ENCODE measurements at places on chromosomes 7 and 10.
A peak's percentile ranks its signal among the peaks of the same experiment; 100 is the strongest.

GRCh38 chr7:95199779-95200558 lies 124.4 kb downstream of the PON1 start:
- DNase-seq, result peak; percentile 69

DNA sequence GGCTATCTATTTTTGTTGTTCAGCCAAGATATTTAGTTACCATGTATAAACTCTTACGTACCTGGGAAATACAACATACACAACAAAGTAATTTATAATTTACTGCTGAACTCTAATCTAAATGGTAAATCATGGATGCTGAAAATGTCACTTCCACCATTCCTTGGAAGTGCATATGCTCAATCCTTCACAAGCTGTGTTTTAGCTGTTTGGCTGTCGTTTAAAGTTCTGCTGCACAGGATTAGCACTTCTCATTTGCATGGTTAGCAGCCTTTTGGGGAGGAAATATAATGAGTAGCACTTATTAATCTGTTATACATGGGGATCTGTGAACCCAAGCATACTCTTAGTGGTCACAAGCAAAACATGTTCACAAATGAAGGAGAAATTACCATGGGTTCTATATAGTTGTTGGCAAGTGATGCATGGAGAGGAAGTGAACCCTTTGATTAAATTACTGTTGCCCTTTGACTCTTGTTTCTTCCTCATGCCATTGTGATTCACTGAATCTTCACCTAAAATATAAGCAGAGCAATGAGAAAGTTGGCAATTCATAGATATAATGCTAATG lies 18.5 kb downstream of the PIK3CG start:
- DNase-seq, result no peak

DNA sequence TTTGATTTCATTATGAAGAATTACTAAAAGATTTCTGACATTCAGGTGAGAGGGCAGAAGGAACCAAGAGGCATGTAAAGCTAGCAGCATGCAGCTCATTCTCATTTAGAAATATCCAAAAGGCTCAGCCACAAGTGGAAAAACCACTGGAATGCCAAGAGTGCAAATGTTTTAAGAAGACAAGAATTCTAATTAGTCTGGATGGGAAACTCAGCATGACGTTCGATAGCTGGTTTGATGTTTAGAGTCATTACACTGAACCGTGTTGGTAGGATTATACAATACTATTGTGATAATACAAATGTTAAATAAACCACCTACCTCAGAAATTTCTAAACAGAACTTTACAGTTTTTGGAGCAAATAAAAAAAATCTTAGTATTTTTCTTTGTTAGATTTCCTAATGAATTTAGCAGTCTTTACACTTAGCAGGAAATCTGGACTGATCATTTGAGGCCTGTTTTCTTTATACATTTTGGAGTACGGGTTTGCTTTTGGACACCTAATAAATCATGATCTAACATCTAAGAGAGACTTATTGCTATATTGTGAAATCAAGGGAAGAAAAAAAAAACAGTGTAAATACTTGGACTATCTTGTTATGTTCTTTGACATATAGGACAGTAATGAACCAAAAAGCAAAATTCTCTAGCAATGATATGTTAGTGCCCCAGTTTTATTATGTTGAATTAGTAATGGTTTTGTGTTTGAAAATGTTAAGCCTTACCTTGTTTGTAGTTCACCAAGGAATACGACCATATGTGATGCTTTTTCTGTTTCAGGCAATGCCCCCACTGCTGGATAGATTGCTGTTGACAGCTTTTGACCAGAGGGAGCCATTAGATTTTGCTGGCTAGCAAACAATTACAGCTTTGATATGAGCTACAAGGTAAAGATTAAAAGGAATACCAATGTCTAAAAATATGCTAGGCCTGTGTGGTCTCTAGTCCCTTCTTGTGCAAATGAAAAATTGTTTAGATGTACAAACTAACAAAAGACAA lies 354.1 kb upstream of the SEMA3A start:
- DNase-seq, result no peak

DNA sequence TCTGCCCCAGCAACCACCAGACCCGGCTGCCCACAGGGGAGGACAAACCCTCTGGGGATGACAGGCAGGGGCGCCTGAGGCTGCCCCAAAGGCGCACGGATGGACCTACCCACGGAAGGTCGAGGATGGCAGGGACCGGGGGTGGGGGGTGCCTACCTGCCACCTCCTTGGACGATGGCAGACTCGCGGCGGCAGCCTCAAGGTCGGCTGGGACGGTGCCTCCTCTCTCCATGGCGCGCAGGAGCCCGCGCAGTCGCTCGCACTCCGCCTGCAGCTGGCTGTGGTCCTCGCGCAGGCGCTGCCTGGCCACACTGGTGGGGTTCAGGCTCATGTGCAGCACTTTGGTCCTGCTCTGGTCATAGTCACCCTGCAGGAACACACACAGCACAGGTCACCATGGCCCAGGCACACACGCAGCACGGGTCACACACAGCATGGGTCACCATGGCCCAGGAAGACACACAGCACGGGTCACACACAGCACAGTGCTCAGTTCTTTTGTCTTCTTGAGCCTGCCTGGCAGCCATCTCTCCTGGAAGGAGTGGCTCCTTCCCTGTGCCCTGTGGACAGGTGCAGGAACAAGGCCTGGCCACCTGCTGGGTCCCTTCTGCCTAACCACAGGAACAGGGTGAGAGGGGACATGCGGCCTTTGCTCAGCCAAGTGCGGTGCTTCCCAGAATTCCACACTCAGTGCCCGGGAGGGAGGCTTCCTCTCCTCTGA lies 266.6 kb downstream of the ELFN1 start:
- no peak for DNase-seq

GRCh38 chr10:61742812-61743211 lies 80.1 kb downstream of the CABCOCO1 start:
- no peak for DNase-seq

GRCh38 chr7:33849971-33850559 lies 55.3 kb upstream of the BMPER start:
- DNase-seq, result no peak

- DNase-seq, result no peak
Observed at GRCh38 chr7:141352955-141353354, 198.3 kb upstream of the AGK start.

DNA sequence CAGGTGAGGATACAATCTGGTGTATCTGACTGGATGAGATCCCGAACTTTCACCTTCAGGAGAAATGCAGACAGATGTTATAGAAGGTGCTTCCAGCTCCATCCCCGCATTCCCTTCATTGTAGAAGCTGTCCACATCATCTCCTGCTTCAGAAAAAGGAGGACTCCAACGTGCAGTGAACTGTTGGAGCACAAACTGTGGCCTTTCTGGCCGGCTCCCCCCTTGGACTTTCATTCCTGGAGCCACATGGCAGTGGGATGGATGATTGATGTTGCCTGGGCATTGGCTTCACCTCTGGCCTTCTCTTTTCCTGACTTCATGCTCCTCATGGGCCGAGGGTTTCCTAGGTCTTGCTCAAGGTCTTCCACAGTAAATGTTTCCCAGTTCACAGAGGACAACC lies 29.6 kb upstream of the ZNF273 start:
- no peak for DNase-seq

- DNase-seq, result no peak
Observed at GRCh38 chr10:3354174-3354900, 181.8 kb upstream of the PITRM1 start.

DNA sequence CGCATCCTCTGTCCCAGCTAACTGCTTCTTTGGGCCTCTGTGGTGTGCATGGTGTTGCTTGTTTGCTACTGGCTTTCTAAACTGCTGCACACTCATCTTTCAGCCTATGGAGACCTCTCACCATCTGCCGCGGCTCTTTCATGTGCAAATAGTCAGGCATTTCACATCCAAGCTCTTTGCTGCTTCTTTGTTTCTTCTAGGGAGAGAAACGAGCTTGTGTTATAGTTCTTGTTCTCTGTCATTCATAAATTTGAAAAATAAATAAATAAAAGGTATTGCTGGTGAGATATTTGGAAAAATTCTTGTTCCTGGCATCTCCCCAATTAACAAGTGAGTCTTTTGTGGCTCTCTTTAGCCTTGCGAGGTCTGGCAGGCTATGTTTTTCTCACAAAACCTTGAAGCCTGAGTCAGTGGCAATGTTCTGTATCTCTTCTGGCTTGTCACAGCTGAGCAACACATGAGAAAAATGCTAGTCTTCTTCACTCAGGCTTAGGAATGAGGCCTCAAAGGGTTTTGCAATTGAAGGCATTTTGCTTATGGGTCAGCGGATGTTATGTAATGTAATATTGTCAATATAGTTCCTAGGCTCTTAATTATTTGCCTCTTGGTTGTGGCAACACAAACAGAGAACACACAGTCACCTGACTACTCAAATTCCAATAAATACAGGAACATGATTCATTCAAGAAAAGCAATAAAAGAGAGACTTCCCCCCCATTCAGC lies 274.0 kb downstream of the FRMD4A start:
- no peak for DNase-seq

- DNase-seq, result peak; percentile 53
Observed at GRCh38 chr7:95511716-95512260, 26.0 kb downstream of the ASB4 start.

DNA sequence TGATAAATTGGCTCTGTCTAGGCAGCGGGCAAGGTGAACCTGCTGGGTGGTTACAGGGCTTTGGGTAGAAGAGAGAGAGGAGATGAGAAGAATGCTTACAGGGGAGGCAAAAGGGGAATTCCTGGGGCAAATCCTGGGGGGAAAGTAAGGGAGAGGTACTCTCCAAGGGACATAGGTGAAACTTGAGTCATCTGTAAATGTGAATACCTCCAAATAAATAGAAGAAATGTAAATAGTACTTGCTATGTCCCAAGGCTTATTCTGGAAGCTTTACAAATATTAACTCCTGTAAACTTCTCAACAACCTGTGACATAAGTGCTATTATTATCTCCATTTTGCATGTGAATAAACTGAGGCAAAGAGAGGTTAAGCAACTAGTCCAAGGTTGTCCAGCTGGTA lies 57.7 kb upstream of the CDK13 start:
- no peak for DNase-seq

- DNase-seq, result no peak
Observed at GRCh38 chr7:27697861-27698430, 35.3 kb upstream of the HIBADH start.

GRCh38 chr7:54960517-54960916 lies 58.3 kb upstream of the EGFR start:
- no peak for DNase-seq

GRCh38 chr7:29599026-29599425 lies 35.4 kb downstream of the PRR15 start:
- DNase-seq, result no peak

- DNase-seq, result no peak
Observed at GRCh38 chr7:9891056-9891455, 1082.6 kb upstream of the PHF14 start.

DNA sequence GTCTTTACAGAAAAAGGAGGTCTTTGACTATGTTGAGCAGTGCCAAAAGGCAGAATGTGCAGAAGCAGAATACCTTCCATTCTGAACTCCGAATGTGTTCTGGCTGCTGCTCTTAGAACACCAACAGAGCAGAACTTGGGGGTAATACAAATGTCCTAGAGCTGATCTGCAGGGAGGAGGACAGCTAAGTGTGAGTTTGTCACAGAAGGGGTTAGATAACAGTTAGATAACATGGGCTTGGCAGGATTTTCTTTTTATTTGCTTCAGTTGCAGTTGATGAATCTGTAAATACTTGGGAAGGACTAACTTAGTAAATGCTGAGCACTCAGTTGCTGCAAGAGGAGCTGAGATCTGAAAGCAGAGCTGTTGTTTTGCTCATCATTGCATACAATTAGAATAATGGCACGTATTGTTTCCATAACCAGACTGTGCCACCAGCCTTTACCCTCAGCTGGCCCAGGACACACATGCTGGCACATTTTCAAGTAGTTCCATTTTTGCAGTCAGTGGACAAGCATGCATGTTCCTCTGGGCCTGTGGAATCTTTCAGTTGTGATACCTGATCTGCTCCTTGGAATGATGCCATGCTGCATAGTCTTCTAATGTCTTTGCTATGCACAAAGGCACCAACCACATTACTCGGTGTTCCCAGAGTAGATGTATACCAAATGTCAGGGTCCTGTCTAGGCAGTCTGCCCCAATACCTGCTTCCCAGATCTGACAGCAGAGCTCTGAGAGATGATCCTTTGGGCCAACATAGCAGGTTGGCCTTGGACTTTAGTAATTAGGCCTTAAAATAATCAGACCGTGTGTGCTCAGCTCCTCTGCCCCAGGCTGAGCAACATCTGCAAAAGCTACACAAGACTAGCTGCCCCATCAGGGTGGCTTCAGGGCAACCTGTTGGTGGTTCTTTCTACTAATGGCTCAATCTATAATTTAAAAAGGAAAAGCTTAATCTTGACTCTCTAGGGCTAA lies 55.7 kb downstream of the GSDME start:
- DNase-seq, result no peak

GRCh38 chr7:25849500-25850184 lies 302.4 kb upstream of the NFE2L3 start:
- no peak for DNase-seq

DNA sequence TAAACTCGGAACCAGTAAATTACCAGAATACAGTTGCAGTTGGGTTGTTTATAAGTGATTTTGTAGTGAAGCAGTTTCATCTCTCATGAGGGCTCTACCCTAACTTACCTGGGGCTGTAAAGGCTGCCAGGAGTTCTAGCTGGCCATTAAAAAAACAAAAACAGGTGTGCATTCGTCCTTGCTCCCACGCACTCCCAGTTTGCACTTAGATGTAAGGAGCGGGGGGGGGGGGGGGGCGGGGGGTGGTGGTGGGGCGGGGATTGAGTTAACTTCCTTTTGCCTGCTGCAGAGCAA lies 2.3 kb upstream of the PFKFB3 start:
- no peak for DNase-seq

- DNase-seq, result no peak
Observed at GRCh38 chr10:2469802-2470201, 597.5 kb upstream of the PFKP start.

DNA sequence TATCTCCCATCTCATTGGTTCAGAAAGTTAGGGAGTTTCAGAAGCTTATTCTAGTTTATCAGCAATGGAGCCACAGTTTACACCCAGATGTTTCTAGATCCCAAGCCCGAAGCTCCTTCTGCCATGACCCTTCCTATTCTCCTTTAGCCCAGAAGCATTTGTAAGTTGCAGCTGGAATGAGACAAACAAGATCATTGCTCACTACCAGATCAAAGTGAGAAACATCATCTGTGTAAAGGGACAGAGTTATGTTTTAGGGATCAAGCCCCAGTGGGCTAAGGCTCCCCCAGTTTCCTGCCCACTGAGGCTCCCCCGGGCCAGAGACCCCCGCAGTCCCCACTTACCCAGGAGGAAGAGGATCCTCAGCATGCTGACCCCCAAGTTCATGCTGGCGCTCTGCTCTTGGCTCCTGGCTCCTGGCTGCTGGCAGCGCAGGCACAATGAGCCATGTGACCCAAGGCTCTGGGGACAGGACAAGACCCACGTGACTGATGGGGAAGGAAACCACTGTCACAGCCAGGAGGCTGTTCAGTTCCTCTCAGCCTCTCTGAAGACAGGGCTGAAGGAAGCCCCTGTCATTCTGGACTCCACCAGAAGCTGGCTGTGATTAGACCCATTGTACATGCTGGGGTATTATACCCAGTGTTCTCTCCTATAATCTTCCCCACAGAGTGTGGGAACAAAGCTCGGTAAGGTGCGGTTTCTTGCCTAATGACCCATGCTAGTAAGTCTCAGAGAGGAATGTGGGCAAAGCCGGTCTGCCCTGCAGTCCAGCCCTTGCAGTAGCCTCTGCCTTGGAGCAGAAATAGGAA lies at the start of gene TMEM273:
TMEM273 (minus strand) TSS at position 442 of the 812 bp plus-strand sequence; CDS start at position 387, 55 bp downstream.
- DNase-seq, result no peak
